ENCODE measurements at places on chromosomes 1 and 21.

GRCh38 chr21:43578677-43579303 lies 80.5 kb downstream of the HSF2BP start:
- no peak for DNase-seq

- peak; percentile 92 for DNase-seq
These were observed at the start of gene DPM3 for GRCh38 chr1:155139895-155140629. Gene DPM3, minus strand, starts transcription at chr1:155140531. Its CDS starts 291 bp downstream, at chr1:155140240.

DNA sequence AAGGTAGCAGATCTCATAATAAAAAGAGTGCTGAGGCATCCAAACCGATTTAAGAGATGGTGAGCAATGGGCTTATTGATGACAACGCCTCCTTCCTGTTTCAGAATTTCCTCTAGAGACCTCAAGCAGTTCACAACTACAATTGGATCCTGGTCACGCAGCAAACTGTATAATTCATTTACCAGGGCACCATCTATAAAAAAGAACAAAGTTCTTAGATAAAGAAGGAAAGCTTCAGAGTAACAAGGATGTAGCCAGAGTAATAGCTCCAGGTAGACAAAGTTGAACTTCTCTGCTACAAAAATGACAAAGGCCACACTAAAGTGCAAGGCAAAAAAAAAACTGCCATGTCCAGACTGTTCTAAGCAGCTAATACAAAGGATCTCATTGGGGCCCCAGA lies 3.4 kb downstream of the AP4B1 start:
- DNase-seq, result no peak

GRCh38 chr1:89363196-89363595 lies 663 bp upstream of the GBP6 start:
- no peak for DNase-seq

DNA sequence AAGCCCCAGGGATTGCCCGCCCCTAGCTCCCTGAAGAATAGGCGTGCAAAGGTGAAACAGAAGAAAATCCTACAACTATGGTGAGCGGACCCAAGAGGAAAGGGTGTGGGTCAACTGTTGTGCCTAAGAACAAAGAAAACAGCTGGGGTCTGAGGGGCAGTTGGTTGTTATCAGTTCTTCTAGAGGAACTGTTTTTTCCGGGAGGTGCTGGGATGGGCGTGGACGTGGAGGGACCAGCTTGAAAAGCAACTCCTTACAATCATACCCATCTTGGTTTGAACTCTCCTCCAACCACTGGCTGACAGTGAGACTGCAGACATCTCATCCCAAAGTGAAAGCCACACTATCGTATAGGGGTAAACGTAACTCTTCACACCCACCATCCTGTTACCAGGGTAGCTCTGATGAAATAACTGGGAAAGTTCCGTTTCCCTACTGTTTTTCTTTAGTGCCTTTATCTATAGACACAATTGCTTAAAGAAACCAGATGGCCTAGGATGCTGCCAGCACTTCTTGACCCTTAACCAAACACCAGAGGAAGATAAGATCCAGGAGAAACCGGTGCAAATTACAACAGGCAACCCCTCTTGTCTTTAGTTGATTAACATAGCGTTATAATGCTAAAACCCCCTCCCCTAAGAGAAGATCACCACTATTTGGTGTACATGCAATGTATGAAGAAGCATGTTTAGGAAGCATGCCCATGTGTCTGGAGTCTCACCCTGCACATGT lies 25.6 kb upstream of the FAM89A start:
- no peak for DNase-seq

- DNase-seq, result no peak
These were observed 14.3 kb downstream of the NPL start for GRCh38 chr1:182803846-182804245.

- DNase-seq, result no peak
These were observed 47.3 kb downstream of the FAM78B start for GRCh38 chr1:166119471-166119965.
